ENCODE measurements at places on chromosomes 3 and 15.

DNA sequence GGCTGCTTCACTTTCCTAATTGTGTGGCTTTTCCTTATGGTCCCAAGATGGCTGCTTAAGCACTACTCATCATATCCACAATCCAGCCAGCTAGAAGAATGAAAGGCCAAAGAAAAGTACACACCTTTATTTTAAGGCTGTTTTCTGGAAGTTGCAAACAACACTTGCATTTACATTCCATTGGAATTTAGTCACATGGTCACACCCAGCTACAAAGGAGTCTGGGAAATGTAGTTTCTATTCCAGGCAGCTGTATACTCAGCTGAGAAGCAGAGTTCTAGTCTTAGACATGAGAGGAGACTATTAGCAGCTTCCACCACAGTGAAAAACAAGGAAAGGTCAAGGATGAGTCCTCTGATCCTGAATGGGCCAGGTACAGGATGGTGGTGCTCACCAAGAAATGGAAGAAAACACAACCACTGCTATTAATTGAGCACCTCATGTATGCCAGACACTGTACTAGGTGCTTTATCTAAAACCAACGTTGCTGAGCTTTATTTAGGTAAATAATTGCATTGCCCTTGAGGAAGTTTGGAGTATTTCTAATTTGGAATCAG, 28.0 kb upstream of the ATG7 start:
- DNase-seq = no peak

DNA sequence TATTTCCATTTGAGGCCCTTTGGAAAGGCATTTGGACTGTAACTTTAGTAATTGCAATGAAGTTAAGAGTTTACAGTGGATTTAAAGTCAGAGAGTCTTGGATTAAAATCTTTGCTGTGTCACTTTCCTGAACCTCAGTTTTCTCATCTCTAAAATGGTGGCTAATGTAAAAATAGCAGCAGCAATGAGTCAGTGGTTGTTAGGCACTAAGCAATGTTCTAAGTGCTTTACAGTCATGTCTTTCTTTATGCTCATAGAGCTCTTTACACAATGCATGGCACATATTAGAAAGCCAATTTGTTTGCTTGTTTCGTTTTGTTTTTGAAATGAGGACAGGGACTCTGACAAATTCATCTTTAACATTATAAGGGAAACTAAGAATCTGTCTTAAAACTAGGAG, 222.7 kb upstream of the DNAJC19 start:
- DNase-seq = no peak

- no peak for DNase-seq
Observed at GRCh38 chr3:171606151-171606751, 146.0 kb upstream of the TNIK start.

- no peak for DNase-seq
Observed at GRCh38 chr3:59266551-59266950, 216.7 kb upstream of the CFAP20DC start.

DNA sequence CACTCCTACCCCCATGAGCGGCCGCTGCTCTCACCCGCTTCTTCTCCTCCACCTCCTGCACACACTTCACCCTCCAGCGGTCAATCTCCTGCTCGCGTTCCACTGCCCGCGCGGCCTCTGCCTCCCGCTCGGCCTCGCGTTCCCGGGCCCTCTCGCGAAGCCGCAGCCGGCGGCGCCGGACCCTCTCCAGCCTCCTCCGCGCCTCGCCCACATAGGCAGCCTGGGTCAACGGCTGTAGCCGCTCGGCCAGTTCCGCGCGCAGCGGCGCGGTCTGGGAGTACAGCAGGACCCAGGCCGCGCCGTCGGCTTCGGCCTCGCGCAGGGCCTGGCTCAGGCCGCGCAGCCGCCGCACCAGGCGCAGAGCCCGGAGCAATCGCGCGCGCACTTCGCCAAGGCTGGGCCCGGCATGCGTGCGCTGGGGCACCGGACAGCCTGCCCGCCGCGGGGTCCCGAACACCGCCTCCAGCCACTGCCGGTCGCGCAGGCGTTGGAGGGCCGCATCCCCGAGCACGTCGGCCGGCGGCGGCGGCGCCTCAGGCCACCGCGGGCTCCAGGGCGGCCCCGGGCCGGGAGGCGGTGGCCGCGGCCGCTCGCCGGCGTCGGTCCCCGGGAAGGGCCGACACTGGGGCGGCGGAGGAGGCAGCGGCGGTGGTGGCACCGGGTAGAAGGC, 595 bp downstream of the PDCD7 start:
- DNase-seq = peak; percentile 30

DNA sequence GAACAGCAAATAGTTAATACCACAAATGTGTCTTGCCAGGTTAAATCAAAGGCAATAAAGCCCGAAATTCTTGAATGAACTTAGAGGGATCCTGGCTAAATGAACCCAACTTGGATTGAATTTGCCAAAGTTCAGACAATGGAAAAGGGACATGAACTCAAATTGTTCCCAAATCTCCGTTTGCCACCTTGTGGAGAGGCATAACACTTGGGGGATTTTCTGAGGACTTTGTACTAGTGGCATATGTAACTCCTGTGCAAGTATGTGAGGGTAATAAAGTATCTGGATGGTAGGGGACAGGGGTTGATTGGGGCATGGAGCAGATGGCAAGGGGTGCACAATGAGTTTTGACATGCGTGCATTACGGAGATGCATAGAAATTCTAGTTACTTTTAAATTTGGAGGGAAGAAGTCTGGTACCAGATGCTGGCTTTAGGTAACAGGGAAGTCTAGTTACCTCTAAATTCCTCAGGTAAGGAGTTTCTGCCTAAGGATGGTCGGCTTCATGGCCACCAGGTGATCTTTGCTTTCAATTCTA, 1.2 kb upstream of the TCAIM start:
- DNase-seq = no peak

DNA sequence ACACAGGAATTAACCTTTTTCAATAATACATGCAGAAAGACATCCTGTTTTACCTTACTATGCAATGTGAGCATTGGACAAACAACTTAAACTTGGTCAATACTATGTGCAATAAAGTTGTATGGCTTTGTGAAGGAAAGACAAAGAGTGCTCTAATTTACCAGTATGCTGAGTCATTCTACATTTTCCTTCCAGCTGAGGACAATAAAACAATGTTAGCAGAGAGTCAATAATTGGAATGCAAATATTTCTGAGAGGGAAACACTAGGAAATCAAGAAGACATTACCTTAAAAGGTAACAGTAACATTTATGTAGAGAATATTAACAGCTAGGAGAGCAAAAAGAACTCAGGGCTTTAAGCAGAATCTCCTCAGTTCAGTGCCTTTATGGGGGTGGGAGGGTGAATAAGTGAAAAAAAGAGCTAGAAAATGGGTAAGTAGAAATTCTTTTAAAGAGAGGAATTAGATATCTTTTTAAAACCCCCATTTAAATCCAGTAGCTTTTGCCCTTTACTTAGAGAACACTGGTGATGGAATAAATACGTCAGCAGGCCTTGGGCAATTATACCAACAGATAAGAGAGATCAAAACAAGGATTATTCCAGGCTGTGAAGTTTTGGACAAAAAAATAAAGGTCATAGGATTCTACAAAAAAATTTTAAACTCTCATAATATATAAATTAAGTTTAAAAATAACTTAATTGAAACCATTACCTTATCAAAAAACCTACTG, 11.6 kb upstream of the HGD start:
- no peak for DNase-seq

- DNase-seq = no peak
Observed at GRCh38 chr3:123576122-123576521, 8.7 kb downstream of the HACD2 start.

DNA sequence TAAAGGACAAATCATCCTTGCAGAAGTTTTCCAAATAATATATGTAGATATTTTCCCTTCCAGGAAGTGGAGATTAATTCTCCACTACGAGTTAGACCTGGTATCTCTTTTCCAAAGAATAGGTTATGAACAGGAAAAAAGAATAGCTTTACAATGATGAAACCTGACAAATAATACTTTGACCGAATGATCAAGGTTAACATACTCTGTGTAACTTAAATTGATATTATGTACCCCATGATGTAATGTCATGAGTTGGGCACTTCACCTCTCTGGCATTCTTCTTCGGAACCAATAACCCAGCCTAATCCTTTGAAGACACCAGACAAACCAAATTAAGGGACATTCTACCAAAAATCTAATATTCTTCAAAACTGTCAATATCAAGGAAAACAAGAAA, 48.7 kb upstream of the CNTN3 start:
- DNase-seq = no peak

GRCh38 chr3:188207941-188208515, 54.1 kb downstream of the LPP start:
- DNase-seq = no peak

DNA sequence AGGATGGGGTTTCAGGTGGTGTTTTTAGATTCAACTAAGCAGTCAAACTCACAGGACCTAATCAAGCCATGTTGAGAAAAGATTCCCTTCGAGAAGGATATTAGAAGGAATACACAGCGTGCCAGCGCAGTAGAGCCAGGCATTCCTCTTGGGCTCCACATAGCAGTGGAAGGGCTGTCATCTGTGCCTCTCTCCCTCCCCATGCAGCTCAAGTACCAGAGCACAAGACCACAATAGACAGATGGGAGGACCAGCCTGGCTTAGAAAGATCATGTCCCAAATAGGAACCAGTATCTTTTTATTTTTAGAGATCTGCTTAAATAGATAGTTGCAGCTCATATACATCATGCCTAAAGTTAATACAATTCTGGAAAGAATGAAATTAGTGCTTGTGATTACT, 37.9 kb downstream of the LMLN start:
- DNase-seq = no peak

- no peak for DNase-seq
Observed at GRCh38 chr3:14520149-14520548, 20.0 kb downstream of the GRIP2 start.

- no peak for DNase-seq
Observed at GRCh38 chr15:76930831-76931396, 635 bp upstream of the RCN2 start.

DNA sequence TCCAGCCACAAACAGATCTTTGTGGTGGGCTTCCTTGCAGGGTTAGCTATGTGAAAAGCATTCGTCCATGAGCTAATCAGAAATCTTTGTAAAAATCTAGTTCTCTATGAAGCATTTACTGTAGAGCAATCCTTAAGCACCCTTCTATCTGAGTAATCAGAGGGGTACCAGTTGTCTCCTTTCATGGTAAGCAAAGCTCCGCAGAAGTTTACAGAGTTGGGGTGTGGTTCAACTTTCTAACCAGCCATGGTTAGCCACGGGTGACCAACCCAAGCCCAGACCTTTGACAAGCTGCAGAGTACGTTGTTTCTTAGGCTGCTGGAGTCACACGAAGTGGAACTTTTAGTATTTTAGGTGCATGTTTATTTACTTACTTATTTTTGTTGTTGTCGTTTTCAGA, 77.4 kb downstream of the FLNB start:
- DNase-seq = no peak

DNA sequence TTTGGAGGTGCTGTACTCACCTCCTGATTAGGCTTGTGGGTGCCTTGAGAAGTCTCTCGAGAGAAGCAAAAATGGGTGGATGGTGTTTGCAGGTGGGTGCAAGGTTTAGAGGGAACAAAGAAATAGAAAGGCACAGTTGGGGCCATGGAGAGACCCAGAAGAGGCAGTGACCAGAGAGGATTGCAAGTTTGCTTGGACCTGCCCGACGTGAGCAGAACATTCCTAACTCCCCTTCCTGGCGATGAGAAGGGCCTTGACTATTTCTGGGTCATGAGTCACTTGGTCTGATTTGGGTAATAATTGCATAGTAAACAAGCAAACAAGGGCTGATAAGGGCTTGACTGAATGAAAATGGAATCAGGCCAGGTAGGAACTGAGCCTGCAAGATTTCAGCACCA, 7.0 kb upstream of the CTSH start:
- DNase-seq = no peak

- DNase-seq = no peak
Observed at GRCh38 chr15:31332681-31333071, 6.0 kb downstream of the KLF13 start.

DNA sequence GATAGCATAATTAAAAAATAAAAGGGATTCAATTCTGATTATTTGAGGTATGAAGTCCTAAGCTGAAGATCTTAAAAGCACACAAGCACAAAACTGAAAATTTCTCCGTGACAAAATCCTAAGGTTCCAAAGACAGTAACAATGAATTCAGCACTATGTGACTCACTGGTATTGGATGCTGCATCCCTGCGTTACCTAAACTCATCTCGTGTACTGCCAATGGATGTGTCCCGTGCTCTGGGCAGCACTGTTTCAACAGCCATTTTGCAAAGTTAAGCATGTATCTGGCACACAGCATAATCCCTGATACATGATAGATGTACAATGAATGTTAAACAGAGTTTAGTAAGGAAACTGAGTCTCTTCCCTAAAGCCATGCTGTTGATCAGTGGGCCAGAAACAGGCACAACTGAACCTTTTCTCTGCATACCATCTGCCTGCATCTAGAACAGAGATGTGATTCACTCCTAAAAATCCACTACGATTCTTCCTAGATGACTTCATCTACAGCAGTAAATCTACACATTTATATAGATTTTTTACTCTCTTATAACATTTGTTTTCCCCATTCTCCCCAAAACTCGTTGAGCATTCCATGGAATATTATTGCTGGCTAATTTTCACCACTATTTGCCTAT, 14.3 kb downstream of the SUCLG2 start:
- DNase-seq = no peak

GRCh38 chr15:45555934-45556608, 31.1 kb upstream of the BLOC1S6 start:
- no peak for DNase-seq

DNA sequence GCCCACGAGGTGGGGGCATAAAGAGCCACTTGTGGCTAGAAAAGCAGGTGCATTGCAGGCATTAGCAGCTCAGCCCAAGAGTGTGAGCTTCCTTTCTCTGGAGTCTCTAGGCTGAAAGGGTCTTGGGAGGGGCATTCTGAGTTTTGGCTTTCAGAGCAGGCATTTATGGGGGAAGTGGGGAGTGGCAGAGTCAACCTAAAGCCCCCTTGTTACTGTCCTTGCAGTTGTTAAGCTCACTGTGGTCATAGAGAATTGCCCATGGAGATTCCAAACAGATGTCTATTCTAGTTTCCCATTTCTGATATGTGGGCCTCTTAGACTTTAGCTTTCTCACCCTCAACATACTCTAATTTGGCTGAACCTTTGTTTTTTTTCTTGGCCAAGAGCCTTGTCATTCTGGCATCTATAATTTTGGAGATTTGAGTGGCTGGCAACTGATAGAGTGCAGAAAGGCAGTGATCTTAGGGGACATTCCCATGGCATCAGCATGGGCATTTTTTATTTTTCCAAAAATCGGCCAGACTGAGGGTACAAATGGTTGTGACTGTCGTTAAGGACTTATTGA, 217.9 kb downstream of the THSD4 start:
- no peak for DNase-seq

DNA sequence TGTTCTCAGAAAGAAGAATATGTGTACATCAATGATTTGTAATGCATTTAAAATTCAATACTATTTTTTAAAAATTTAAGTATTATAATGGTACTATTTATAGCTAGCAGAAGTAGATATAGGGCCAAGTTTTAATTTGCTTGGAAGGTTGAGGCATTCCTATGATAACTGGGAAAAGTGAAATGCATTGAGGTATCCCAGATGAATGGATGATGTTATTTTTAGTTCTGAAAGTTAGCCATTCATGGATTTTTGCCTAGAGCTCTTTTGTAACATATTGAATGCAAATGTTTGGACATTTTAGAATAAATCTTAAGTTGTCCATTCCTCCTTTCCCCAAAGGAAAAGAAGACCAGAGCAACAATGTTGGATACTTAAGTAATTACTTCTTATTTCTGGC, 47.6 kb downstream of the GAP43 start:
- DNase-seq = no peak

GRCh38 chr15:45644437-45644836, 9.6 kb downstream of the SQOR start:
- no peak for DNase-seq

Data from heart right ventricle (tissue), 16 donors.